Occipital lobe (tissue), 3 donors: ENCODE measurements at places on chromosomes 11 and 22. TPM values are rescaled to one million over a fixed set of nuclear protein-coding genes. Genes with fewer than 3 reads are reported as not detected.

DNA sequence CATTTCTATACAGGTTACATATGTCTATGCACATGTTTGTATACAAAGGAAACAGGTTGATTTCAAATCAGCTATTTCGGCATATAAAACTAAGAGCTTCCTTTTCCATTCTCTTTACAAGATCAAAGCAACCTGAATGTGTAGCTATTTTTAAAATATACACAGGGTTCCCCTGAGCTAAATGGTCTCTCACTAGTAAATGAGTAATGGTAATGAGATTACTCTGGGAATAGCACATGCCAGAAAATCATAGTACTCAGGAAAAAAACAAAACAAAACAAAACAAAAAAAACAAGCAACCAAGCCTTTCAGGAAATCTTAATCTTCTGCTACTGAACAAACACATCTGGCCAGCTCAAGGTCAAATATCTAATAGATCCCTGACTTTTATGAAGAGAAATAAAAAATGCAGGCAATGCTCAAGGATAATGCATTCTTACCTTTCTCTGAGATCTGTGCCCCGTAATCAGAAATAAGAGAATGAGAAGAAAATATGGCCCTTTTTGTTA is 156.6 kb upstream of the POU2AF2 start:
- DNase-seq: no peak

GRCh38 chr11:11332141-11332710 is 20.8 kb downstream of the CSNK2A3 start:
- DNase-seq: no peak

DNA sequence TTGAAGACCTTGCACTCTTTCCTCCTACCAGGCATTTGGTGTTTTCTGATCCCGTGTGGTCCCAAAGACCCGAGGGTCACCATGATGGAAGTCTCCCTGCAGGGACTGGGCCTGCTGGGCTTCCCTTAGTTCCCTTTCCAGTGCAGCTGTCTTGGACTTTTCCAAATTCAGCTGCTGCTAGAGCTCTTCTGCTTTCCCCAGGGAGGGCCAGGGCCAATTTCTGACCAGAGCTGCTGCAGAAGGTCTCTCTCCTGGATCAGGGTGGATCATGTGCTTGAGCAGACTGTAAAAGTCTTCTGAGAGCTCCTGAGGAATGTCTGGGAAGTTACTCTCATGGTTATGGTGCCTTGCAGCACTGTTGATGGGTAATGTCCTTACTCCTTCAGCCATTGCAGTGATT is 23.2 kb downstream of the LDLRAD3 start:
- no peak for DNase-seq

DNA sequence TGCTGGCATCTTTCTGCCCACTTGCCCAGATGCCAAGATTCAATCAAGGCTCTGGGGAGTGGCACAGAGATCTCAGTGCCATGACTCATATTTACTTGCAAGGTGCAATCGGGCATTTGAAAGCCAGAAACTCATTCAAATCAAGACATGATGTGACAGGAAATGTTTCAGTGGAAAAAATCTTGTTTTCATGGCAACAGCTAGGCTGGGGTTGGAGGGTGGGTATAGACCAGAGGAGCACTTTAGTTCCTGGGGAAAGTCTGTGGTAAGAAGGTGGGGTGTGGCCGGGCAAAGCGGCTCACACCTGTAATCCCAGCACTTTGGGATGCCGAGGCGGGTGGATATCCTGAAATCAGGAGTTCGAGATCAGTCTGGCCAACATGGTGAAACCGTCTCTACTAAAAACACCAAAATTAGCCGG is 1.2 kb downstream of the MAJIN start:
- DNase-seq: no peak

- no peak for DNase-seq
These were observed 24.1 kb upstream of the PHOX2A start for GRCh38 chr11:72267956-72268617.

DNA sequence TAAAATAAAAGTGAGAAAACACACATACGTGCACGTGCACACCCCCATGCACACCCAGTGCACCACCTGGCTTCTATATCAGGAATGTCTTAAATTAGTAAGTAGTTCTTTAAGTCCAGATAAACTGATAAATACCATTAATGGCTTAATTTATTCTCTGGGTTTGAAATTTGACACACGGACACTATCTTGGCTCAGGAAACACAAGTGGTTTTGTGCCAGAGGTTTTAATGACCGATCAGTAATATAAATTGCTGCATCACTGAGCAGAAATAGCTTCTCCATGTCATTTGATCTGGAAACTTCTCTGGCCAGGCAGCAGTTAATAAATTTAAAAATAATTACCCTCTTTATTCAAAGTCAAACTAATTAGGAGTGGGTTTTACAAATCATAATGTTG is 101.5 kb upstream of the NNMT start:
- no peak for DNase-seq

The RAG2 gene
- total RNA-seq: not detected

The ABCC8 gene
- 9.8 TPM for total RNA-seq

The TYR gene
- total RNA-seq: not detected

The RRP7A gene
- total RNA-seq: 21.5 TPM

The SCGB1C1 gene
- total RNA-seq: not detected

The SPON1 gene
- total RNA-seq: 31.5 TPM
